ENCODE measurements at places on chromosomes 13 and 19. TPM values are rescaled to one million over a fixed set of nuclear protein-coding genes. Genes with fewer than 3 reads are reported as not detected.

Gene PCP2
- total RNA-seq = not detected

GRCh38 chr13:37277435-37278144 is 172.1 kb upstream of the CSNK1A1L start:
- ATAC-seq = no peak

DNA sequence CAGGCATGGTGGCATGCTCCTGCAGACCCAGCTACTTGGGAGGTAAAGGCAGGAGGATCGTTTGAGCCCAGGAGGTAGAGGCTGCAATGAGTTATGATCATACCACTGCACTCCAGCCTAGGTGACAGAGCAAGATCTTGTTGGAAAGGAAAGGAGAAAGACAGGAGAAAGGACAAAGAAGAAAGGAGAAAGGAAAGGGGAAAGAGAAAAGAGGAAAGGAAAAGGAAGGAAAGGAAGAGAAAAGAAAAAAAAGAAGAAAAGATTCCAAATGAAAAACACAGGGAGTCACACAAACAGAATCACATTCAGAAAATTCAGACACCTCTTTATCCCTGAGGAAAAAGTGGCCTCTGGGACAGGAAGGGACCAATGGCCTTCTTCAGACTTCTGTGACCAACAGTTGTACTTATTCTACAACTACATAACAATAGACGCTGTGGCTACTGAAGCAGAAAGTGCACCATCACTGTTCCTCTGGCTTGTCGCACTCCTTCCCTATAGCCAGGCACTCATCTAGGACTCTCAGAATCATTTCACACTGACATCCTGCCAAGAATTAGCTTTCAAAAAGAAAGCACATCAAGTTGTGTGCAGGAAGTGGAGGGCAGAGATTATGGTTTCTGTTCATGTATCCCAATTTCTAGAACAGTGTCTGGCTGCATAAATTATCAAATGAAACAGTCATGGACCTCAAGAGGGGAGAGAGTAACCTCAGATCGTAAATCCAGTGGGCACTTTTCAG is 5.9 kb downstream of the MTMR6 start:
- ATAC-seq = no peak

DNA sequence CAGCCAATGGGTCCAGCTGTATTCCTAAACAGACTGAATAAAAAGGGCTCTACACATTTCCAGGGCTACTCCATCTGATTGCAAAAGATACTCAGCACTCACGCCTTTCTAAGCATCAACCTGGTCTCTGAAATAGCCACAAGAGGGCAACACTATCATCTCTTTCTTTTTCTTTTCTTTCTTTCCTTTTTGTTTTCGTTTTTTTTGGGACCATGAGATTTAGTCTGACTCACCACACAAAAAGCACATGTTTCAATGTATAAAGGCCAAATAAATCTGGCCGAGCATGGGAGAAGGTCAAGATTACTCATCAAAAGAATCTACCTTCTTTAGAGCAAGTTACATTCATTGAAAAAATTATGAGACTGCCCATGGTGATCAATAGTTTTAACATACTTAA is 805.6 kb upstream of the ARGLU1 start:
- peak; percentile 72 for ATAC-seq

DNA sequence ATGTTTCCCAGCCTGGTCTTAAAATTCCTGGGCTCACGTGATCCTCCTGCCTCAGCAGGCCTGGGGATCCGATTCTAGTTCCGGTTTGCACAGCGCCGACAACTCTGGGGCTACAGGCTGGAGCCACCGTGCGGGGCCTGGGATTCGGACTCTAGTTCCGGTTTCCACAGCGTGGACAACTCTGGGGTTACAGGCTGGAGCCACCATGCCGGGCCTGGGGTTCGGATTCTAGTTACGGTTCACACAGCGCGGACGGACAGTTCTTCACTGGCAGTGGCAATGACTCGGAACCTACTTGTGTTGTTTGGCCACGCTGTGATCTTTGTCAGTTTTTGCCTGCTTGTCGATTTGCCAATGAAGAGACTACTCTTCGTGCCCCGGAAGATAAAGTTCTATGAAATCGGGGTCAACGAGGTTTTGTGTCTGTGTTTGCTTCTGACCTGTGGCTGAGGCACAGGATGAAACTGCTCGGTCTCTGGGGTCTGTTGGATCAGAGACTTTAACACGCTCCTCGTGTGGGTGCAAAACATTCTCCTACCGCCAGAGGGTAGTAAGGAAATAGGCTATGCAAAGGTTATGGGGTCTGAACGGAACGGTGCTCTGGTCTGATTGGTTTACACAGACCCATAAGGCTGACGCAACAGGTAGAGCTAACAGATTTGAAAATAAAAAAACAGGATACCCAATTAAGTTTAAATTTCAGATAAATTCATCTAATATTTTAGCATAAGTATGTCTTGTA is 12.1 kb upstream of the ZSCAN1 start:
- no peak for ATAC-seq

DNA sequence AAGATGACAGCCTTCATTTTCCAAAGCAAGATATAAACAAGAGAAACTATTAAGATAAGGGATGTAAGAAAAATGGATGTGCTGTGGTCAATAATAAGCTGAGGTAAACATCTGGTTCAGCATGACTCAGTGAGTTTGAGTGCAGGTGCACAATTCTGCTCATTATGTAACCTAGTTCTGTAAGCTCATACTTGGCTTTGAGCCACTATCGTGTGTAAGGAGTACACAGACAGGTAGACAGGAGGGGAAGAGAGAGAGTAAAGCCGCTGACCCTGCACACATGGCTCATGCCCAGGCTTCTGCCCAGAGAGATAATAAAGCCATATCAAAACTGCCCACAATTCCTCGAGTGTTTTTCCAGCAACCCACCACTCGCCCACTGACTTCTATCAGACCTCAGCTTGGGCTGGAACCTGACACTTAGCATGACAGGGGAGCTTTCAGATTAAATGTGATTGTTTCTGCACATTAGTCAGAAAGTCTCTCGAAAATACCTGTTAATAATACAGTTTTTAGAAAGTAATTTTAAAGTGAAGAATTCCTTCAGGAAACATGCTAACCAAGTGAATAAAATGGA is 51.7 kb downstream of the ZNF91 start:
- ATAC-seq = no peak

GRCh38 chr13:113527272-113527958 is 36.9 kb upstream of the DCUN1D2 start:
- ATAC-seq = no peak

Gene FGF14
- 4.7 TPM for total RNA-seq

Gene TINCR
- 1.1 TPM for total RNA-seq

- no peak for ATAC-seq
Measured at GRCh38 chr19:5155586-5156210, 184.9 kb downstream of the PTPRS start.

DNA sequence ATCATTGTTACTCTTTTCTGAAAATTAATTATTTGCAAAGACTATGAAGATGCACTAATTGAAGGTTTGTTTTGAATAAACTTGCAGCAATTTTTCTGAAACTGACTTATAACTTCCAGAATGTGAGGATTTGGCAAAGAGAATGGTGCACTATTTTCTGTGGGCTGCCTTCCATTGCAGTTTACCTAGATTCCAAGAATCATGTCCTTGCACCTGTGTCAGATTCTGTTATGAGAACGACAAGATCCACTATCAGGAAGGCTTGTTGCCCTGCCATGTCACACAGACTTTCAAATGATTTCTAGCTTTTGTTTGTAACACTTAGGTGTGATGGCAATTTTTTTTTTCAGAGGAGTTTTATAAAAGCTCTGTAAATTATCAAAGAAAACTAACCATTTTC is 5.6 kb upstream of the SLAIN1 start:
- ATAC-seq = no peak

- peak; percentile 39 for ATAC-seq
Measured at GRCh38 chr19:21092109-21092508, 10.1 kb downstream of the ZNF714 start.

DNA sequence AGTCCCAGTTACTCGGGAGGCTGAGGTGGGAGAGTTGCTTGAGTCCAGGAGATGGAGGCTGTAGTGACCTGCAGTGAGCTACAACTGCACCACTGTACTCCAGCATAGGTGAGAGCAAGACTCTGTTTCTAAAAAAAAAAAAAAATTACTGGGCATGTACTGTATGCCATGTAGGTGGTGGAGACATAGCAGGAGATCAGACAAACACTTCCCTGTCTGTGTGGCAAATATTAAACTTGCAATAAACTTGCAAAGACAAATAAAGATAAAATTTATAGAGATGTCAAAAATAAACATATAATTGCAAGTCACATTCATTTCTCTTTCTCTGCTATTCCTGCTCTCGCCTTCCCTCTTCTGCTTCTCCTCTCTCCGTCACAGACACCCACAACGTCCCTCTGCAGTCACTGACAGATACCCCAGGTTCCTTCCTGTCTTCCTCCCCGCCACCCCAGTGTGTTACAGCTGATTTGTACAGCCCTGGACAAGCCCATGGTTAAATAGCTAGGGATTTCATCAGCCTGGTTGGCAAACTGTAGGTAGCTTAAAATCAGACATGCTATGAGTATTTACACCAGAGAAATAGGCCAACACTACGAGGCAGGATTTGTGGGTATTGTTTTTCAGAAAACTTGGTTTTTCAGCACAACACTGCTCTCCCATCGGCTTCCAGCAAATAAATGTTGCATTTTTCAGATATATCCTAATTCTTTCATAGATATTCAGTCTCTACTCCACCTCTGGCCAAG is 1.3 kb upstream of the CD177 start:
- no peak for ATAC-seq

Gene ACTMAP
- 9.1 TPM for total RNA-seq

Gene ZNF90
- total RNA-seq = 2.0 TPM

- no peak for ATAC-seq
Measured at GRCh38 chr13:44096901-44097300, 217.2 kb downstream of the LACC1 start.

Gene MBD3L2
- total RNA-seq = 1.1 TPM

Gene CDK8
- 19.9 TPM for total RNA-seq

DNA sequence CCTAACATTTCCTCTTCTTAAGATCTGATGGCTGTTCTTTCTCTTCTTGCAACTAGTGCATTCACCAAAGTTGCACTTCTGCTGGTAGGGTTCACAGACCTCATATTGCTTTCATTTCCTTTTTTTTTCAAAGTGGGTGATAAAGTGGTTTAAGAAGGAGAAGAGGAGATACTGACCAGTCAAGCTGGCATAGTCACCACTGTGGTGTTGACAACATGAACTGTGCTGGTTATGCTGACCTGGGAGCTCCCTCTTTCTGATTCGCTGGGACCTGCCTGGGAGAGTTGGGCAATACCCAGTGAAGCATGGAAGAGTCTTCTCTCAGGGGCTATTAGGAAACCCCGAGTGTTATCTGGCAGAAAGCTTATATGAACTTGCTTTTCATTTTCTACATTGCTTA is 222.9 kb downstream of the SLITRK5 start:
- ATAC-seq = no peak

Gene PMIS2
- not detected for total RNA-seq

GRCh38 chr13:21717817-21718216 is 46.9 kb downstream of the FGF9 start:
- no peak for ATAC-seq

- no peak for ATAC-seq
Measured at GRCh38 chr19:49556412-49557398, 23.7 kb downstream of the NOSIP start.

Gene HCST
- total RNA-seq = not detected

- no peak for ATAC-seq
Measured at GRCh38 chr13:74243637-74244526, 109.7 kb upstream of the KLF12 start.

- no peak for ATAC-seq
Measured at GRCh38 chr13:21348488-21349120, 110.5 kb downstream of the ZDHHC20 start.

Gene SPINT2
- total RNA-seq = 1.2 TPM

Gene CNN2
- total RNA-seq = 30.6 TPM

Gene TSSK6
- 2.0 TPM for total RNA-seq

DNA sequence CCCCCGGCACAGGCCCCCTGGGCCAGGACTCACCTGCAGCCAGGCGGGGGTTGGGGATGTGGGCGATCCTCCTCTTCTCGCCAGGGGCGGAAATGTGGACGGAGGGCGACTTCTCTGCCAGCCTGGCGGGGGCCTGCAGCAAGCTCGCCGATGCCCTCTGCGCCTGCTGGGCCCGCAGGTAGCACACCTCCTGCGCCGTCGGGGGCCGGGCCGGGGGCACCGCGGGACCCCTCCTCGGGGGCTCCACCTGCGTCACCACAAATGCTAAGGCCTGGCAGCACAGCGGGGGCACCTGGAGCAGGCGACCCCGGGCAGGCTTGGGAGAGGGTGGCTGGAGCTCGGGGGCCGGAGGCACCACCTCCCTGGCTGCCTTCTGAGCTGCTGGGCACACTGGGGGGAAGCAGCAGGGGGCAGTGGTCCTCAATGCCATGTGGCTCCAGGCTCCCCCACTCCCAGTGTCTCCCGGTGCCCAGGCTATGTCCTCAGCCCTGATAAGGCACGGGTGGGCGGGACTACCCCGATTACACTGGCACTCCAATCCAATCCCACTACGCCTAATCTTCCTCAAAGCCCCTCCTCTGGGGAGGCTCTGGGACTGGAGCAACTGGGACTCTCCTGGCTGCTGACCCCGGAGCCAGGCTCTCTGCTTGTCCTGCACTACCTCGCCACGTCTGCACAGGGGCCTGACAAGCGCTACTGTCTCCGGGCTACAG is 11.6 kb upstream of the ATP8B3 start:
- ATAC-seq = no peak

GRCh38 chr19:16018106-16018755 is 58.1 kb upstream of the TPM4 start:
- ATAC-seq = no peak

Gene CEACAM16
- total RNA-seq = not detected

DNA sequence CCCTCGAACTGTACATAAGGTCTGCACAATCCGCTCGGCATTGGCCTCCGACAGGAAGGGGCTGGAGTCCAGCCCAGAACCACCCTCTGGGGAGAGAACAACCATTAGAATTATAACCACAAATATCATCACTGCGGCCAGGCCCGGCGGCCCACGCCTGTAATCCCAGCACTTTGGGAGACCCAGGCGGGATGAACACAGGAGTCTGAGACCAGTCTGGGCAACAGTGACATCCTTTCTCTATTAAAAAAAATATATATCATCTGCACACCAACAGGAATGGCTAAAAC is 11.4 kb downstream of the COQ8B start:
- no peak for ATAC-seq

Measured in motor neuron (in vitro differentiated cells).